ENCODE measurements at places on chromosomes 12 and 14.

DNA sequence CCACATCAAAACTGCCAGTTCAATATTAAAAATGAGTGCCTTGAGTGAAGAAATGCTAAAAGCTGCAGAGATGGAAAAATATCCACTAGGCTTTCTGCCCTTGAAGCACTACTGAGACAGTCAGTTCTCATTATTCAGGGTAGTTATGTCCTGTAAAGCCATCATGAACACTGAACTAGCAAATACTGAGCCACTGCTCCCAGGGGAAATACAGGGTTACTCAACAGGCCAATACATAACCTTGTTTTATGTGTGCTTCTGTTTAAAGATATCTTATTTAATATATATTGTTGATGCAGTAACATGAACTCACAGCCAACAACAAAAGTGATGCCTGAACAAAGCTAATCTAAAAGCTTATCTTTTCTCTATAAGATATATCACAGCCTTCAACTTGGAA, 3.3 kb downstream of the RAD52 start:
- DNase-seq, result no peak

- no peak for DNase-seq
Observed at GRCh38 chr14:34035177-34035933, 84.5 kb upstream of the EGLN3 start.

DNA sequence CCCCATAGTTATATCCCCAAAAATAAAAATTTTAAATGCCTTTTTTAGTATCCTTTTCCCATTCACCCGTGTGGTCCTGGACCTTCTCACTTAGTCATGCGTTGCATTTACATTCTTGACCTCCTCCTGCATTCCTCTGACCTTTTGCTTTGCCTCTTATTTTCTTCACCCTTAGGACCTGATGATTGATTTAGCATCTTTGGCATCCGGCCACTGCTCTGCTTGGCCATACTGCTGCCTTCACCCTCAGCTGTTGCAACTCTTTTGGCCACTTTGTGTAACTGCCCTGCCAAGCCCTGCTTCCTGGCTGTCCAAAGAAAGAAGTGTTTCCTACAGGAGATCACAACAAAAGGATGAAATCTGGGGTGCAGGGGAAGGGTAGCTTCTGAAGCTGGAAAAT, 48.8 kb upstream of the SLC38A4 start:
- no peak for DNase-seq

DNA sequence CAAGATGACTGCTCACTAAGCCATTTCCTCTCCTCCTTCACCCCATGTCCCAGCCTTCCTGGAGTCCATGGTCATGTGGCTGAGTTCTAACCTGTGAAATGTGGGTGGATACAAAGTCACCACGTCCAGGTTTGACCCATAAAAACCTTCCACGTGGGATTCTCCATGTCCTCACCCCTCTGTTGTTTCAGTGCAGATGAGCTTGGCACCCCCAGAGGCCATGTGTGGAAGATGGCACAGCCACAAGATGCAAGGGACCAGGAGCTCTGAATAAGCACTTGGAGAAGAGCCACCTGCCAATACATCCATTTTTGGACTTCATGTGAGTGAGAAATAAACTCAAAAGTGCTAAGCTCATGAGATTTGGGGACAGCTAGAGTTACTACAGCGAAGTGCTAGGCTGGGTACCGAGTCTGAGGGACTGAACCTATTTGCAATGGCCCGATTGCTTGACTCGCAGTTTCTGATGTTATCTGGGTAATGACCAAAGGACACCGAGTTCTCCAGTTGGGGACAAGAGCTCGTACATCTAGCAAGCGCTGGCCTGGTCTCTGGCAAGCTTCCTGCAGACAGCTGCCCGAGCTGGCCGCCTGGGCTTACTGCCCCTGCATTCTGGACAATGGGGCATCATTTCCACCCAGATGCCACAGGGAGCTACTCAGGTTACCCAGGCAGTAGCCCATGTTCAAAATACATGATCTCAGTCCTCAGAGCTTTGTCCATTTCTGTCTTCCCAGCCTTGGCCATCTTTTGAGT, 7.7 kb upstream of the SLC24A4 start:
- no peak for DNase-seq

GRCh38 chr14:75720842-75721498, 59.9 kb downstream of the TTLL5 start:
- no peak for DNase-seq

DNA sequence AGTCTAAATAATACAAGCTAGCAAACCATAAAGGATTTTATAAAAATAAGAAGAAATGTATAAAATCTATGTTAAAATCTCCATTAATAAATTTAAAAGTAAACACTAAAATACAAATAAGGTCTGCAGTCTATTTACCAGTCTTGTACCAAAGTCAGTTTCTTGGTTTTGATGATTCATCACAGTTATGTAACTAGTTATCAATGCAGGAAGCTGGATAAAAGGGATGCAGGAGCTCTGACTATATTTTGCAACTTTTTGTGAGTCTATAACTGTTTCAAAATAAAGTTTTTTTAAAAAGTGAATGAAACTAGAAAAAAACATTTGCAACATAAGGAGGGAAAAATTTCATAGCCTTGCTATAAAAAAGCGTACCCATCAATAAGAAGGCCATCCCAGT, 151.5 kb downstream of the DERA start:
- no peak for DNase-seq

DNA sequence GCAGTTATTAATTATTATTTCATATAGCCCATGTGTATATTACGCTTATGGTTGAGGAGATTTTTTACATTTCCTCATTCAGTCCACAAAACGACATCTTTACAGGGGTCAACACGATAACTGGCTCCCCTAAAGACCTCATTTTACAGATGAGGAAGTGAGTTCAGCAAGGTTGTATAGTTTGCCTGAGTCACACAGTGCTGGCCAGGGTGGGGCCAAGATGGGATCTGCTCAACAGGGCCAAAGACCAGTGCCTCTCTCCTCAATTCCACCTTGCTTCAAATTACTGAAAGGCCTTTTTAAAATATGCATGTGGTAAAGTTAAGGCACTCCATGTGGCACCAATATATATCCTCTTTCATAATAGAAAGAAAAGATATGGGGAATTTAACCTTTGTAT, 13.1 kb downstream of the GRIN2B start:
- no peak for DNase-seq

- peak; percentile 75 for DNase-seq
Observed at GRCh38 chr14:20986811-20987210, 3.0 kb upstream of the METTL17 start.

DNA sequence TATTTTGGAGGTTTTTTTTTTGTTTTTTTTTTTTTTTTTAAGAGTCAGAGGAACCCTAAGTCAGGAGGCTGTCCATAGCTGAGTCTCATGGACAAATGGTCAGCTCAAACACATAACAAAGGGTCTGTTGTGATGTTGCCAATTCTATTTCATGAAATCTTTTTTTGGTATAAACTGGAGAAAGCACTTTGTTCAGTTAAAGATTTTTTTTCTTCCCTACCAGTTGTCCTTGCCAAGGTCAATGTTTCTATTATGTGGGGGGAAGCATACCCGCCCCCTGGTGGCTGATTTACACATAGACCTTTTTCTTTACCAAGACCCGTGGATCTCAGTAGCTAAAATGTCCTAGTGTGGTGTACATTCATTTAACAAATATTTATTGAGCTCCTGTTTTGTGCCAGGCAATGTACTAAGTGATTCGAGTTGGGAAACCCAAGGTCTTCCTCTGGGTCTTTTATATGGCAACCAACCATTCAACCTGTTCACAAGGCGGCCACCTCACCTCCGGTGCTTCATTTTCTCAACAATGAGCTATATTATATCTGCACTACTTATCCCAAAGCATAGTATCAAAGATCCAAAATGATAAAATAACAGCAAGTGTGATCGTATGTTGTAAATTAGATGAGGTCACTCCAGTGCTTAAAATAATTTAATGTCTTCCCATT, 214.5 kb downstream of the PAH start:
- peak; percentile 27 for DNase-seq

DNA sequence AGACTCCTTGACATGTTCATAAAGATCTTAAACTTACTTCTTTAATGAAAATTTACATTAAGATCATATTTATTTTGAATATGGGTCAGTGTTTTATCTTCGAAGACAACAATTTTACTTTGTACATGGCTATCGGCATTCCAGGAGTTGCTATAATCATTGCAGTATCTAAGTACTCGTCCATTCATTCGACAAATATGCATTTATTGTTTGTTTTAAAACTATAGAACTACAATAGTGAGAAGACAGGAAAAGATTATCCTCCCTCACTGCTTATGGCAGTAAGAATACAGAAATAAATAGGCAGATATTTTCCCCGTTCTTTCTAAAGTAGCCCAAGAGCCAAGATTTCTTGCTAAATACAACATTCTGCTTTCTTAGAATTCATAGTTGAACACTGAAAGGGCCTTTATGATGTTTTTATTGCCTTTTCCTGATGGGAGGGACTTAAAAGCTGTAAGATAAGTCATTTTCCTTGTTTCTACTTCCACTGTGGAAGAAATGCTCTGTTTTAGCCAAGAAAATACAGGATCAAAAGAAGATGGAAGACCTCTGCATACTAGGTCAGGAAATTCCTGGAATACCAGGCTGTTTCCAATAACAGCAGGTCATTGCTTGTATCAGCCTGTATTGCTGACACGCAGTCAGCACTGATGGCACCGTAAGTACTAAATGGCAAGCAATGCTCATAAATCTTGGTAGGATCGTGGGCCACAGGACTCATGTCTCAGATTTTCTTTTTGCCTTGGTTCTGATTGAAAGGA, 521.0 kb upstream of the ATP2B1 start:
- DNase-seq, result no peak

- DNase-seq, result no peak
Observed at GRCh38 chr14:55066223-55066622, 14.8 kb downstream of the MAPK1IP1L start.

GRCh38 chr12:24230061-24230701, 280.7 kb upstream of the SOX5 start:
- DNase-seq, result no peak

GRCh38 chr14:28303248-28303647, 463.3 kb upstream of the FOXG1 start:
- no peak for DNase-seq

DNA sequence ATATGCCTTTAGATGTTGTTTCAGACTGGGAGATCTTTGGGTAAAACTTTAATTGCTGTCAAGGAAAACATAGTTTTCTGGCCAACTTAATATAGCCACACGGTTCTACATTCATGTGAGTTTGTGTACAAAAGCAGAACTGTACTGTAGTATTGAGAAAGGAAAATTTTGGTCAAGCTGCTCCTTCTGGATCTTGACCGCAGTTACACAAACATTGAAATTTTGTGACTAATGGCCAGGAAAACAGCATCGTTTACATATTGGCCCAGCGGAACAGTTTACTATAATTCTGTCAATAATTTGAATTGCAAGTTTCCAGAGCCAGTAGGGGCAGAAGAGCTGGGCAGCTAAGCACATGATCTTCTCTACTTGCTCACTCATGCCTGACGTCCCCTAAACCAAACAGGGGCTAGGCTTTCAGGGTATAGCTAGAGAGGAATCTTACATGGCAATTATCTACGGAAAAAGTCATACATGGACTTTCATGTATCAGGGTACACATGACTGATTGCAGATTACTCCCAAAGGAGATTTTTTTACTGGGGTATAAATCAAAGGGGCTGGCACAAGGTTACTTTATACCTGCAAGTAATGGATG, 11.4 kb upstream of the ART4 start:
- DNase-seq, result no peak

DNA sequence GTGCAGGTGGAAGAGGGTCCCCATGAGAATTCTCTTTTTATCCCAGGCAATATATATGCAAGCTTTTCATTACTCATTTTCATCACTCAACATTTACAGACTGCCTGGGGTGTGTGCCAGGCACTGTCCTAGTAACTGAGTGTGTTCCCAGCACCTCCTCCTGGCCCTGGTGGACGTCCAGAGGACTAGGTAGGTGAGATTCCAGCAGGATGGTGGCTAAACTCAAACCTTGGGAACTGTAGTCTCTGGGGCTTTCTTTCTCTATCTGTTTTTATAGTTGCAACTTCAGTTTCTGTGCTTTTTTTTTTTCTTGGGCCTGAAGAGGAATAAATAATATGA, 63.8 kb downstream of the SUSD6 start:
- DNase-seq, result no peak

DNA sequence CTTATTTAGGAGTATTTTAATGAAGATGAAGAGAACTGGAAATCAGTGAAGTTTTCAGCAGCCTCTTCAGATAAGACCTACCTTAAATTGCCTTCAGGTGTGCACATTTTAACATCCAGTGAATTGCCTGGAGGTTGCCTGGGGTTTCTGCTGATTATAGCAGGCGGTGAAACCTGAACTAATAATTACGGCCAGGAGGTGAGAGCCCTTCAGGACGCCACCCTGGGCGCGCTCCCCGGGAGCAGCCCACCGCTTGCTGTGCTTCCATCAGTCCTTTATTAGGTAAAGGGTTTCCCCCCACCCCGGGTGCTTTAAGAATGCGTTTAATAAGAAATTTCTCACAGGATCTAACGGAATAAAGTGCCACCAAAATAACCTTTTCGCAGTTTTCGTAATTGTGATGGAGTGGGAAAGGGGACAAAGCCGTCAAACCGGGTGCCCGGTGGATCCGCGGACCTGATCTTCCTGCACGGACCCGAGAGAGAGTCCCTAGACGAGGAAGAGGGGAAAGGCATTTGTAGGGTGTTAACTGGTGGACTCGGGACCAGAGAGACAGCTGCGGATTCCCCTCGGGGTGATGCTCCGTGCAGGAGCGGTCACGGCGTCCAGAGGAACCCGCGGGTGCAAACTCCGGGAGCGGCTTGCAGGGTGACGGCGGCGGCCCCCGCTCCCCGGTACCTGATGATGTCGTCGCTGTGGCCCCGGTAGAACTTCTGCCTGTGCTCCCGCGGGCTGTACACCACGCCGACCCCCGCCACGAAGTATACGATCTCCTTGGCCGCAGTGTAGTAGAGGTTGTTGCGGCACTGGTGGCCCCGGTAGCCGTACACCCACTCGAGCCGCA, 902 bp downstream of the EML5 start:
- DNase-seq, result no peak

DNA sequence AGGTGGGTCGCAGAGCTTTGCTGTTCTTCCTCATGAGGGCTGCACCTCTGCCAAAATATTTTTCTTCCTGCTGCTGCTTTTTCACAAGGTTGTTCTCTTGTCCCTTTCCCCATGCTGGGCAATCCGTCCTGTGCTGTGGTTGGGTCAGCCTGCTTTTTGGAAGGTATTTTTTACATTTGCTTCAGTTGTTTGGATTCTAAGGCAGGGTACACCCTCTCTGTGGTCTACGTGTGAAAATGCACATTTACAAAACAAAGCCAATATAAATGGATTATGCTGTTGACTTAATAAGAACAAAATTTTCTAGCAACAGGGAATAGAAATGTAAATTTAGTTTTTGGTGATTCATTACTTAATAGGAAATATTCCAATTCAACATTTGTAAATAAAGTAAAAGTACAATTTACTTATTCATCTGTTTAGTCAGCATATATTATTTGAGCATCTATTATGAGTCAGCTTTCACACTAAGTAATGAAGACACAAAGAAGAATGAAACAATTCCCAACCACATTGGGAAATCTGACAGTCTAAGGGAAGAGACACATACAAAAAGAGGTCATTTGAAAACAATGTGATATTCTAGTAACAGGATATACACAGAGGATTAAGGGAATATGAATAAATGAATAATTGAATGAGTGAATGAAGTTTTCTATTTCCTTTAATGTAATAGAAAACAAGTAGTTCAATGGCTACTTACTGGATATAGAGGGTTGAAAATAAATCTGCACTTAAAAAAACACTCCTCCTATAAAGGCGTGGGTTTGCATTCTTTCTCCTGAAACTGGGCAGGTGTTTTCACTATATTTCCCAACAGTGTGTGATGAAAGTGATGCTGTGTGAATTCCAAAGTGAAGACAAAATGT, 94.6 kb upstream of the PRICKLE1 start:
- no peak for DNase-seq

GRCh38 chr14:85595981-85596380, 66.0 kb downstream of the FLRT2 start:
- no peak for DNase-seq

GRCh38 chr14:75426332-75427125, 1.3 kb upstream of the JDP2 start:
- no peak for DNase-seq
